A549 treated with RU486 at 1 μM for 4 hours (cell line): ENCODE measurements at places on chromosomes 2 and 18. TPM values are rescaled to one million over a fixed set of nuclear protein-coding genes. Genes with fewer than 3 reads are reported as not detected.

The PKDCC gene
- total RNA-seq = 18.8 to 26.4 TPM (median 24.5 TPM) in 5 replicates

The PLCL1 gene
- not detected in 5 replicates for total RNA-seq

The RAB17 gene
- total RNA-seq = 0.15 to 1.1 TPM (median 0.34 TPM) in 5 replicates

The OSR1 gene
- 5.1 to 8.3 TPM (median 6.0 TPM) in 5 replicates for total RNA-seq
